ENCODE measurements at places on chromosomes 7 and 10. TPM values are rescaled to one million over a fixed set of nuclear protein-coding genes. Genes with fewer than 3 reads are reported as not detected.

DNA sequence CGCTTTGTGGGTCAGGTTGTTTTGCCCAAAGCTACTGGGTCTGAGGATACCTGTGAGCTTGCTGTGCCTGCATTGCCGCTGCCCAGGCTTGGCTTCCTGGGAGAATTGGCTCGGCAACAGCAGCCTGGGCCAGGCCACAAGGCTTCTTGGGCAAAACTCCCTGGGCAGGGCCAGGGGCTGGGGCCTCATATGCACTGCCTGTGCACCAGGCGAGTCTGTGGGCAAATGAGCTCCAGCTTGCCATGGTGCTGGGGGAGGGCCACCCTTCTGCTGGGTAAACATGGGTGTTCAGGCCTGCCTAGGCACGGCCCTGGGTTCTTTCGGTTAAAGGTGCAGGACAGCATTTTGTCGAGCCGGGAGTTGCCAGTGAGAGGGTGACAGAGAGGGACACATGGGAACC is 19.4 kb downstream of the ZMIZ1 start:
- no peak for DNase-seq

GRCh38 chr7:12373580-12374263 is 29.9 kb downstream of the VWDE start:
- DNase-seq: no peak

DNA sequence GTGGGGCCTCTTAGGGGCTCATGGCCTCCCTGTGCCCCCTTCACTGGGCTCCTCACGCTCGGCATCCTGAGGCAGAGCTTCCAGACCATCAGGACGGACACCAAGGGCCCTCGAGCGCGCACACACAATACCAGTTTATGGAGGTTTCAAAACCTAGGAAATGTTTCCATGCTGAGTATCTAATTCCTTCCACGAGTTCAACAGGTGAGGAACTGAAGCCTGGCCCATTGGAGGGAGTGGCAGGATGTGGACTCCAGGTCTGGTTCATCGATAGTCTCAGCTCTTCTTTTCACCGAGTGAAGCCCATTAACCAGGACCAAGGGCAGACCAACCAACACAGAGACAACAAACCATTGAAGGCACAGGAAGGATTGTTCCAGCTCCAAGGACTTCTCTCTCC is 336.7 kb upstream of the SHH start:
- DNase-seq: no peak

DNA sequence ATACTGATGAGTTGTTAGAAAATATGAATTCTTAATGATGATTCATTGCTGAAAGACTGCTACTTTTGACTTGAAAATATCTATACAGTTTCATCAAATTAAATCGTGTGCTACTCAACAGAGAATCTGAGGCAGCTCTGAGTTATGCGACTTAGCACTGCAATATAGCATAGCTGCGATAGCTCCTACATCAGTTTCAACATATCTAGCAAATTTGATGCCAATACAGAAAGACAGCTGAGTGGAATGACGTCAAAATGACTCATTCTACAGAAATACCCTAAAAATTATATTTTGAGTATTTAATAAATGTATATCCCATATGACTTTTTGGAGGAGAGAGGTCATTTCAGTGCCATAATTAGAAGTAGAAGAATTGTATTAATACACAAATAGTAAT is 1.1 kb upstream of the TARP start:
- DNase-seq: no peak

DNA sequence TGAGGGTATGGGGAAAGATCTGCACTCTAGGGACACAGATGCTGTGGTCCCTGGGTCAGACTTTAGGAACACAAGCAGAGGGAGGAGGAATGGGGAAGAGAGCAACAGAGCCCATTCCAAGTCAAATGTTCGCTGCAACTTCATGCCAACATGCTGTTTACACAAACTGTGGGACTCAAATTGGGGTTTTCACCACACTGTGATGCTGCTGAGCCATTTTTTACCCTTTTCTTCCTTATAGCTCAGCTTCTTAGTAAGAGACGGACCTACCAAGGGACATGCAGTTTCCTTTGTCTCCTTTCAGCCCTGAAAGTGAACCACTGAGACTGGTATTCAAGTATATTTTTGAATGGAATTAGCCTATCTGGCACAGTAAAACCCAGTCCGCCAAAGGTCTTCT is 64.3 kb upstream of the AGK start:
- no peak for DNase-seq

- no peak for DNase-seq
Observed at GRCh38 chr7:139426258-139427028, 57.0 kb downstream of the KLRG2 start.

DNA sequence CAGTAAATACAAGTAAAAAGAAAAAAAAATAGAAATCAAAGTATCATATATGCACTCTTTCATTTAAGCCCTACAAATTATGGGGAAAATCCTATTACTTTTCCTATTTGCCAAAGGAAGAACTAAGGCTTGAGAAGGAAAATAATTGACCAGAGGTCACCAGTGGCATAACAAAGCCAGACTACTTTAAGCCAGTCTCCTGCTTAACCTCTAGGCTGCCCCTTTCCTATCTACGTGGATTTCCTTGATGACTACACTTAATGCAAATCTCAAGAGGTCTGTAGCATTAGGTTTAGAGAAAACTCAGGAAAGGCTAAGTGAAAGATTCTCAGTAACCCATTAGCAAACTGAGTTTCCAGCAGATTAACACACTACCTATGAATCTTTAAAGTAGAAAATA is 49.8 kb downstream of the TPK1 start:
- DNase-seq: no peak

GRCh38 chr7:156944876-156945275 is 4.6 kb upstream of the NOM1 start:
- no peak for DNase-seq

DNA sequence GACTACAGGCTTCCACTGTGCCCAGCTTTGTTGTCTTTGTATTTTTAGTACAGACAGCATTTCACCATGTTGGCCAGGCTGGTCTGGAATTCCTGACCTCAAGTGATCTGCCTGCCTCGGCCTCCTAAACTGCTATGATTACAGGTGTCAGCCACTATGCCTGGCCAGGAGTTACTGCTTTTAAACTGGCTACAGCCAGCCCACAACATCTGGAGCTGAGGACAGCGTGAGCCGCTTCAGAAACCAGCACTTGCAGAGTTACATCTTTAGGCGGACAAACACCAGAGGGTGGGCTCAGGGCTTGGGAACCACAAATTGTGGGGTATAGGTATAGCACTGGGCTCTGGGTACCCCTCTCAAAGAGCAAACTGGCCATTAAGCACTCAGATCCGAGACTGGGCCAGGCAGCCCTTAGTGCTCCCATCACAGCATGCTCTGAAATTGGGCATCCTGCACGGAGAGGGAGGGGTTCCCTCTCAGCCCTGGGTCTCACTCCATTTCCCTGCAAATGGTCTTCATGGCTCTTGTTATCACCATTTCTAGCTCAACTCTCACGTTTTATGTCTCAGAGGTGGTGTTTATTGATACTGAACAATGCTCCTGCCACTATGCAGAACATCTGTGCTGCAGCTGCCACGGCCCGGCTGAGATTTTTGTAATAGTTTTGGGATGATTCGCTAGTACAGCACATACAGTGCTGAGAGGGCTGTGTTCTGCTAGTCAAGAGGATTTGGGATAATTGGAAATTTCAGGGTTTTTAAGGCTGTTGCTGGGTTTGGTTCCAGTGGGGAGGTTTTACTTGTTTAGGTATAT is 146.4 kb upstream of the LYZL2 start:
- DNase-seq: peak; percentile 27

GRCh38 chr7:24018331-24018730 is 265.7 kb upstream of the NPY start:
- DNase-seq: no peak

GRCh38 chr7:111282626-111283025 is 191.7 kb downstream of the LRRN3 start:
- no peak for DNase-seq

GRCh38 chr10:11049806-11050205 is 32.1 kb downstream of the CELF2 start:
- DNase-seq: no peak

DNA sequence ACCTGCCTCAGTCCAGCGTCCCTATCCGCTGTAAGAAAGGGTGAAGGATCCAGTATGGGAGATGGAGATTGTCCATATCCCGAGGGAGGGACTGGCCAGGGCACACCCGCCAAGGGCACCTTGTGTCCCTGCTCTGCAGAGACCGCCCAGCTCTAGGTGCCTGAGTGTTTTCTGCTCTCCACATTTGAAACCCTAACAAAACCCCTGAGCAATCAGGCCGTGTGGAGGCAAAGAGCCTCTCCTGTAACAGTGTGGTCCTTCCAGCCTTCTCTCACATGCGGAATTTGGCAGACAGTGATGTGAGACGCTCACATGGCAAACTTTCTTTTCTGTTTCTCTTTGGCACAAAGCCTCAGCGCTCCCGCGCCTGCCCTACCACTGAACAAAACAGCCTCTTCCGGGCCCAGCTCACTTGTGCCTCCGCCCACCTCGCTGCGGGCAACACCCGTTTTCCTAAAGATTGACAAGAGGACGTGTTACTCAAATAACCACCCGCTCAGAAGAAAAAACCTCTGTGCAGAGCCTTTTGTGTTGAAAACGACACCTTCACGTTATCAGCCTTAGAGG is 514.8 kb downstream of the DNAJB6 start:
- DNase-seq: peak; percentile 59

GRCh38 chr10:102001435-102002068 is 54.4 kb downstream of the ARMH3 start:
- DNase-seq: no peak

DNA sequence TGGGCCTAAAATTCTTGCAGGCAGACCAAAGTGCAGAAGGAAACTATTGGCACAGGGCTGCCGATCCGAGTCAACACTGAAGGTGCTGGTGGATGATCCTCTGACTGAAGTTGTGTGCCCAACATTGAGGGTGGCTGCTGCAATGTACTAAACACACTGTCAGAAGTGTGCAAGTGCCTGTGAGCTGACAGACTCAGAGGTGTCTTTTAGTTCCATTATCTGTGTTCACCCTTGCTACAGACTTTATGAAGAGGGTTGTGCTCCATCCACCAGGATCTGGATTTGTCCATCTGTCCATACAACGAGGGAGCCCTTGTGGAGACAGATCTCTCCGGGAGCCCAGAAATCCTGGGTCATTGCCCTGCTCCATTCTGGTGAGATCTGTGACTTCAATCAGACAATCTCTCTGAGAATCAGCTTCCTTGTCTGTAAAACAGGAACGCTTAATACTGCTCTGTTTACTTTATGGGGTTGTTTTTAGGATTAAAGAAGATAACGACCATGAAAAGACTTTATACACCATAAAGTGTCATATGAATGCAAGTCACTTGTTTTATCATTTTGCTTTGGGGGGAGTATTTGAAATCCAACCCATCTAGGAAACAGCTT is 9.5 kb upstream of the TRPV6 start:
- no peak for DNase-seq

GRCh38 chr10:90857635-90858460 is at the start of gene HTR7:
Gene HTR7, minus strand, starts transcription at chr10:90858039. Its CDS starts 368 bp downstream, at chr10:90857671.
- DNase-seq: peak; percentile 8

GRCh38 chr7:91047636-91048035 is 216.6 kb upstream of the FZD1 start:
- no peak for DNase-seq

PIK3CG gene
- total RNA-seq: 5.4 TPM

TEX47 gene
- not detected for total RNA-seq

ATOH7 gene
- not detected for total RNA-seq

C10orf53 gene
- not detected for total RNA-seq

LIPK gene
- total RNA-seq: not detected

FGL2 gene
- total RNA-seq: not detected

All from A172 (cell line).